ENCODE measurements at places on chromosomes 4 and X.

- no peak for DNase-seq
Observed at GRCh38 chr4:160257318-160257717, 1154.4 kb downstream of the RAPGEF2 start.

- no peak for DNase-seq
Observed at GRCh38 chr4:123597586-123597985, 201.0 kb downstream of the SPRY1 start.

GRCh38 chrX:111568354-111568753 is 56.9 kb downstream of the SERTM2 start:
- no peak for DNase-seq

DNA sequence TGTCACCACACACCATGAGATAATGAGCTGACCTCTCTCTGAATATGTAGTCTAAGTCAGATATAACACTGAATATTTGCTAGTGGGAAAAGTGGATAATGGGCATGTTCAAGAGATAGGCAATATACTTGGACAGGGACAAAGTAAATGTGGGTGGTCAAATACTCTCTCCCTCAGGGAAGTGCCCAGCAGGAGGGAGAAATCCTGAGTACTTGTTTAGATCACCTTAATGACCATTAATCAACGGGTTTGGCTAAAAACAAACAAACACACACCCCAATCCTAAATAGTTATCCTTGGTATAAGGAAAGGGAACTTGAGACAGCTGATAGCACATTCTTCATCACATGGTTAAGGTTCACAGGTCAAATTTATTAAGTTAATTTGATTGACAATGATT is 933.5 kb downstream of the C4orf33 start:
- no peak for DNase-seq

DNA sequence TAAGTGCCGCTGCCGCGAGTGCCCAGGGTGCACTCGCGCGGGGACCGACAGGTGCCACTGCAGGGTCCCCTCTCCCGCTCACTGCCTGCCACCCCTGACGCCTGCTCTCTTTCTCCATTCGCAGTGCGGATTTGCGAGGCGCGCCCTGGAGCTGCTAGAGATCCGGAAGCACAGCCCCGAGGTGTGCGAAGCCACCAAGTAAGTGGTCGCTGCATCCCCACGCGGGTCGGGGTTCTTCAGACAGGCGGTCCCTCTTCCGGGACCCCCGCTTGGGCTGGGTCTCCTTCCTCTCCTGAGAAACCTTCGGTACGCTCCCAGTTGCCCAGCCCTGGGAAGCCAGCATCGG is 547 bp downstream of the GUCY1A1 start:
- no peak for DNase-seq

DNA sequence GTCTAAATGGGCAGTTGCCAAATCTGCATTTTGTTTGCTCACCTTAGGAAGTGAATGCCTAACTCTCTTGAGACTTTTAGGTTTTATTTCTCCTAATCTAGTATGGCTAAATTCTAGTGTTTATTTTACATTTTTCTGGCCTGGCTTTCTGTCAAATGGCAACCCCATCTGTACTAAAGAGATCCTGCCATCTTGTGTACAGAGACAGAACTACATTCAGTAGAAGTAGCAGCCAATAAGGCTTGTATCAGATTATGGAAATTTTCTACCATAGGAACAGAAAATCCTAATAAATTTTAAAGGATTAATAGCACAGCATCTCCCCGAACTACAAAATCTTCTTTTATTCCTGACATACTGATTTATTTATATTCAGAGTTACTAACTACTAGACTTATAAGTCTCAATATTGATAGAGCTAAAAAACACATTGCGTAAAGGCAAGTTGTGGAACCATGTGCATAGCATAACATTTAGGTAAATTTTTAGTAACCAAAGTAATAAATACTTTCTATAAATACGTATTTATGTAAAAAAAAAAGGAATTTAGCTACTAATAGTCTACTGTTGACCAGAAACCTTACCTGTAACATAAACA is 45.5 kb downstream of the TMEM144 start:
- no peak for DNase-seq

DNA sequence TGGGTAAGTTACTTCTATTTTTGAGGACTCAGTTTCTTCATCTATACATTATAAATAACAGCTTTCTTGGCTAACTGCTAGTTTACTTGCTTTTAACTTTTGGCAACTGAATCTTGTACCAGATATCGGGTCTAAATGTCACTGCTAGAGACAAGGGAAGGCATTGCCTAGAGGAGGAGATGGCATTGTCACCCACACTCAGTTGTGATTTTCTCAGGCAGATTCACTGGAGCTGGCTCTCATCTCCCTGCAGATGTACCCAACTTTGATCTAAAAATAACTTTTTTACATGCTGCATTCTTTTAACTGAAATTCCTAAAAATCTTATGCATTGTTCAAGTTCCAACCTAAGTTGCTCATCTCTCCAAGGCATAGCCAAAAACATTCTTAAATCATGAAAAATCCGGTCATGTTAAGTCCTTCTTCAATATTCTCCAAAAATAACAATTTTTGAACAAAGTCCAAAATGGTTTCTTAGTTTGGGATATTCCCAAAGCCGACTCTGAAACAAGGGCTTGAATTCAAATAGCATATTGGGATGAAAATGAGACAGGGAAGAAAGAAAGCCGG is 469.0 kb upstream of the BOD1L1 start:
- no peak for DNase-seq

- DNase-seq = no peak
Observed at GRCh38 chrX:40146262-40147125, 48.7 kb upstream of the BCOR start.

- no peak for DNase-seq
Observed at GRCh38 chr4:159484864-159485263, 382.0 kb downstream of the RAPGEF2 start.

GRCh38 chr4:45679411-45679810 is 444.4 kb downstream of the GABRG1 start:
- DNase-seq = no peak

DNA sequence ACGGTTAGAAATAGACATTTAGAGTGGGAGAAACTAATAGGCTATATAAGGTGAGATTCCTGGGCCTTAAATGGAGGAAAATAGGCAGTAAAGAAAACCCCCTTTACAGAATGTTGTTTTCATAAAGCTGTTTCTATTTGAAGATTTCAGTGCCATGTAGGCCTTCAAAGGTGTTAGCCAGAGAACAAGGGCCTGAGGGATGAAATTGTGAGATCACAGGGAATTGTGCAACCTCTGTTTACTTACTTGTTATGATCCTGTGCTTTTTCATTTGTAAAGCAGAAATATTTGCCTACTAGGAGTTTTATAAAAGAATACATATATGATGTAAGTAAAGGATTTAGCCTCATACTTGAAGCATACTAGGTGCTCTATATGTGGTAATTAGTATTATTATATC is 272.9 kb upstream of the ARX start:
- DNase-seq = no peak

DNA sequence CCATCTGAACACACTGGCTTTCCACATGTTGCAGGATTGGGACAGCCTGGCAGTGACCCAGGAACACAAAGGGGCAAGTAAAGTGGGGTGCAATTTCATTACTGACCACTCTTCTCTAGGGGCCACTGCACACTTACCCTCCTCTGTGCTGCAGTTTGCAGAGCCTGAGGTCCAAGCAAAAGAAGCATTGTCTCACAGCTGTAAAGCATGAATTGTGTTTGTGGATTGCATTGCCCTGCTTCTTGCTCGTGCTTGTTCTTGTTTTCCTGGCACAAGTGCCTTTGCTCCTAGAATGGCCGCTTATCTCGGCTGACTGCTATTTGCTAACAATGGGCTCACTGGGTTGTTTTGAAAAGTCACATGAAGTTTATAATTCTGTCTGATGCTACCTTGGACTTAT is 209.1 kb upstream of the JADE1 start:
- no peak for DNase-seq

DNA sequence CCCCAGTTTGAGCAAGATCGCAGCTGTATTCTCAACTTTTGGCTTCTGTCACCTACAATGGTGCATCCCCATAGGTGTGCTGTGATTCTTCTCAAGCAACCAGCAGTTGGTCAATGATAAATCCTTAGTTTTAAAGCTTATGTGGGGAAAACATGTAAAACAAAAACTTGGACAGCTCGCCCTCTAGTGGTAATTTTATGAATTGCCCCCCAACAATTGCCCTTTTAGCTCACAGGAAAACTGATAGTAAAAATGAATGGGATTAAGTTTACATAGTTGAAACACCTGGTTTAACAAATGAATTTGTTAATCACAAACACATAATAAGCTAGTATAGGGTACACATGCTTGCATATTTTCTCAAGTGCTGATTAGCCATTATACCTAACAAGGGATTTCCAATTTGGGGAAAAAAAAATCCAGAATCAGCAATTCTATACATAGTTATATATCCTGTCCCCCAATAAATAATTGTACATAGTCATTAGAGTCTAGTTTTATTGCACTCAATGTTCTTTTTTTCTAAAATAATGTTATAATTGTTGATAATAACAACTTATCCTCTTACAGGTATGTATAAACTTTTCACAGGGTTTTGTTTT is 30.1 kb downstream of the TEX13A start:
- no peak for DNase-seq

DNA sequence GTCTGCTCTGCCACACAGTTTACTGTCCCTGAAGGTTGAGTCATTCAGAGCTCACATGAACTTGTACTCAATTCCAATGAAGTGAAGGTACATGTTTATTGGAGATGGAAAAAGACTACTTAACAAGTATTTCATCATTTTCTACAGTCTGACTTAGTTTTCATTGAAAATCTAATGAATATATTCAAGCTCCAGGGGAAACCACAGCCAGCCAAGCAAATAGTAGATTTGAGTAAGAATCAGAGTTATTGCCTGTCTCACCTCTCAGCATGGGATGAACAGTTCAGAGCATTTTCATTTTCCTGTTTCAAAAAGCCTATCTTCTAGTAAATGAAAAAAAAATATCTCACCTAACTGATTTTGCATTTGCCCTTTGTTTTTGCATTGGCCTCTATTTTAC is 1249.4 kb upstream of the DIAPH2 start:
- DNase-seq = no peak

- no peak for DNase-seq
Observed at GRCh38 chr4:174215961-174216680, 67.3 kb downstream of the FBXO8 start.

DNA sequence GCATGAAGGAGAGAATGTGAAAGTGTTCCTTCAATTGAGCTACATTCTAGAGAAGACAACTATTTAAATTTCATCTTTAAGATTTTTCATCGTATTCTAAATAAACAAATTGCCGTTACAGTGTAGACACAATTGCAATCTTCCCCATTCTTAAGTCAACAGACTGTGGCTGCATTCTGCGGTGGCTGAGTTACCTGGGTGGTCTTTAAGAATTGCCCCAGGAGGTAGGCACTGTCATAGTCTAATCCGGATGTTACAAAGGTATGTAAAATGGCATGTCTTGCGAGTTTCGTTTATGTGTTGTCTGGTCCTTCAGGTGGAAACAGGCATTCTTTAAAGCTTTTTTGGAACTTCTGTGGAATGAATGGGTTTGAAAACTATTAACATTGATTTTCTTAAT is 586.1 kb upstream of the PITX2 start:
- no peak for DNase-seq

DNA sequence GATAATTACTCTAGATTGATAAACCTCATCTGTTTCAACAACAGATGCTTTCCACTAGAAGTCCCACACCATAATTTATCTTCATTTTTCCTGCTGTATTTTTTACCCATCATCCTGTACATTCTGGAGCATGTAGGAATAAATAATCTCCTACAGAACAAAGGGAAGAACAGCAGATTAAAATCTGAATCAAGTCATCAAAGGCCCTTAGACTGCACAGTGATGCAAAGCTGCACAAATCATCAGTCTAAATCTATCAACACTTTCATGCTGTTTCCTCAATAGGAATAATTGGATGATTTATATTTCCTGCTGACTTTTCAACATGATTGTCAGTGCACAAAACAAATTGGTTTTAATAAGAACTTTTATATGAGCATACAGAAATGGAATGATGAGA is 1143.9 kb downstream of the STIM2 start:
- DNase-seq = no peak

DNA sequence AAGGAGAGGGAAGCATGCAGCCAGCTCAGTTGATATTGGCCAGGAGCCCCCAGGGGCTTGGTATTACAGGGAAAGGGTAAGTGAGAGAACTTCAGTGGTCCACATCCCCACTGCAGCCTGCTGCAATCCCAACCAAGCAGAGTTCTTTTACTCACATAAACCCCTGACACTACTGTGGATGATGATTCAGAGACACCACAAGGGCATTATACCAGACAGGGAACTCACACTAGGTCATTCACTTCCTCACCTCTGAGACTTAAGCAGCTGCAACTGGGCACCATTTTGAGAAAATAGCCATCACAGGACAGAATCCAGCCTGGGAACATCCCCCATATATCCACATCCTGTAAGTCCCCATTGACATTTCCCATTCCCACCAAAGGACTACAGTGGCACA is 248.0 kb downstream of the INPP4B start:
- DNase-seq = no peak

All from stimulated activated CD8-positive, alpha-beta memory T cell treated with anti-CD3 and anti-CD28 coated beads, Interleukin-2, amount 100 ng/mL, for 1 hour (primary cell).